ENCODE measurements at places on chromosomes 7 and 10.

DNA sequence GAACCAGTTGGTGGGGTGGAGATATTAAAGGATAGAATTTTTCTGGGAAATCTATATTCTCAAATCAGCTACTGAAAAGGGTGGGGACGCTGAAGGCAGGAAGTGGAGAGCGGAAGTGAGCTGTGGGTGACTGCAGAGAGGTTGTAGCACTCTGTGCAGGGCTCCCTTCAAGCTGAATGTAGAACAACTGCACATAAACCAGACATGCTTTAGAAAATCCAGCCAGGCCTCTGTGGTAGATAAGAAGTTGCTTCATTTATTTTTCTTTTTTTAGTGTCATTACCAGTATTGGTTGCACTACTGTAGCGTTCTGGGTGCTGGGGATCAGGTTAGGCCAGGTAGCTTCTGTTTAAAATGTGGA is 127.8 kb downstream of the CELF2 start:
- no peak for DNase-seq

GRCh38 chr7:132899833-132900232 is 182.1 kb downstream of the CHCHD3 start:
- DNase-seq = no peak

DNA sequence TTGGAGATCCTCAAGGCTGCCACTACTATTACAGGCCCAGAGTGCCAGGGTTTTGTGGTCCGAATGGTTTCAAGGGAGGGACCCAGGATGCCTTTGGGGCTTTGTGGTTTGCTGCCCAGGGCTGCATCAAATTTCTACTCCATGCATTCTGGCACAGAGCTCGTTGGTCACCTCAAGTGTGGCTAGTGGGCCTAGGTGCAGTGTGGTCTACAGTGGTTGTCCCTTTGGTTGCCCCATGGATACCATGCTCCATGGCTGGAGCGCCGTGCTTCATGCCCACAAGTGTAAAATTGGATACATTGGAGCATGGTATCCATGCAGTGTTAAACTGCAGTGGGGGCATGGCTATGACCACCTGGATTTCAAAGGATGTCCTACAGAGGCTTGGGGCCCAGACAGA is 5.4 kb upstream of the PRF1 start:
- no peak for DNase-seq

DNA sequence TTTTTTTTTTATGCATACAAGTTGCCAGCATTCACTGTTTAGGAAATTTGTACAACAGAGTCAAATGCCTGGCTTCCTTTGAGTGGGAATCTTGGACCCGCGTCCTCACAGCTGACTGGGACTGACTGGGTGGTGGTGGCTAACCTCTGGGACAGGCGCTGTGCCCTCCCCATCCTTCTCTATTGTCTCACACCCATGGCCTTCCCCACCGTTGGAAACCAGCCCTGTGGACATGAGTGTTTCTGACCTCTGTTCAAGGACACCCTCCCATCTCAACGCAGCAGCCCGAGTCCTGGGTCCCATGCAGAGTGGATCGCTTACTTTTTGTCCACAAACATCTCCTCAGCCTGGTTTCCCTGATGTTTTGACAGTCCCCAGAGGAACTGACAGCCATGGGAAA is 125.1 kb upstream of the PPIF start:
- no peak for DNase-seq
